ENCODE measurements at places on chromosomes 5 and 9. TPM values are rescaled to one million over a fixed set of nuclear protein-coding genes. Genes with fewer than 3 reads are reported as not detected.
A peak's percentile ranks its signal among the peaks of the same experiment; 100 is the strongest.

The PCDHGB5 gene
- total RNA-seq = not detected

The SYNPO gene
- 1.8 TPM for total RNA-seq

The BARHL1 gene
- not detected for total RNA-seq

The SOHLH1 gene
- total RNA-seq = not detected

The DAB2IP gene
- 59.9 TPM for total RNA-seq

The SPATA31D3 gene
- total RNA-seq = not detected

The ST6GALNAC4 gene
- 44.3 TPM for total RNA-seq

The BTNL8 gene
- total RNA-seq = not detected

The DIRAS2 gene
- not detected for total RNA-seq

The IL5 gene
- not detected for total RNA-seq

The PCDHB15 gene
- not detected for total RNA-seq

- DNase-seq = no peak
Observed at GRCh38 chr9:21993893-21994555, at the start of gene CDKN2A. Gene CDKN2A (minus strand): TSS chr9:21994392.

- peak; percentile 55 for DNase-seq
Observed at GRCh38 chr9:122265149-122265915, 650 bp downstream of the MRRF start.

DNA sequence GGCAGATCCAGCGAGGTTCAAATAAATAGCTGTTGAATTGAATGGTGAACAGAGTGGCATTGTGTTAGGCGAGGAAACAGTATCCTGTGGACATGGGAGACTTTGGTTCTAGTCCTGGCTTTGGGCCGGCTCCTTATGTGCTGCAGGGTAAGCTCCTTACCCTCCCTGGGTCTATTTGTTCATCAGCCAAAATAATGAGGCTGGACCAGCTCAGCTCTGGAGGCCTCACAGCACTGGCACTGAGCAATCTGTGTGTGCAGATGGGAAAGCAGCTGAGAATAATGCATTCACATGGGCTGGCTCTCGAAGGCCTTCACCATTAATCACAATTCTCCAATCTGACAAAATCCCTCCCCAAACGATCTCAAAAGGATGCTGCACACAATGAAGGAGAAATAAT lies 81.9 kb downstream of the APBA1 start:
- no peak for DNase-seq

DNA sequence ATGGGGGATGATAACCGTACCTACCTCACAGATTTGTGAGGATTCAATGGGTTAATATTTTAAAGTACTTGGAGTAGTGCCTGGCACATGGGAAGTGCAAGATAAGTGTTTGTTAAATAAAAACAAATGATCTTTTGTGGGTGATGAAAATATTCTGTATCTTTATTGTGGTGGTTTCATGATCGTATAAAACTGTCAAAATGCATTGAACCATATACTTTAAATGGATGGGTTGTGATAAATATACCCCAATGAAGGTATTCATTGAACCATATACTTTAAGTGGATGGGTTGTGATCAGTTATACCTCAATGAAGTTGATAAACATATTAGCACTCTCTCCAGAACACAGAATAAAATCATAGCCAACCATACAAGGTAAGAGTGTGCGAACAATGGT lies 234.5 kb downstream of the CRB2 start:
- no peak for DNase-seq

DNA sequence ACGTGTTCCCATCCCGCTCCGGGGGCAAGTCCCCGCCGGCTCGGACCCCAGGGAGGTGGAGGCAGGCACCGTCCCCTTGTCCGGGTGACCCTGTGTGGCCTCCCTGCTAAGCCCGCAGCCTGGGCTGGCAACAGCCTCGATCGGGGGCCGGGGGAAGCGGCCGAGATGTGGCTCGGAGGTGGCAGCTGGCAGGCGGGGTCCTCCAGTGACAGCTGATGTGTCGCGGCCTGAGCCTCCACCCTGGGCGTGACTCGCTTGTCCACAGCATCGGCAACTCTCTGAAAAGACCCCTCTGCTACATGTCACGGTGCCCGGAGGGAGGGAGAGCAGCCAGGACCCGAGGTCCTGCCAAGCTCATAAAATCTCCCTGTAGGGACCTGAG lies 124.8 kb upstream of the IRX4 start:
- DNase-seq = no peak

GRCh38 chr9:109047259-109047658 lies 34.0 kb upstream of the CTNNAL1 start:
- DNase-seq = peak; percentile 44

DNA sequence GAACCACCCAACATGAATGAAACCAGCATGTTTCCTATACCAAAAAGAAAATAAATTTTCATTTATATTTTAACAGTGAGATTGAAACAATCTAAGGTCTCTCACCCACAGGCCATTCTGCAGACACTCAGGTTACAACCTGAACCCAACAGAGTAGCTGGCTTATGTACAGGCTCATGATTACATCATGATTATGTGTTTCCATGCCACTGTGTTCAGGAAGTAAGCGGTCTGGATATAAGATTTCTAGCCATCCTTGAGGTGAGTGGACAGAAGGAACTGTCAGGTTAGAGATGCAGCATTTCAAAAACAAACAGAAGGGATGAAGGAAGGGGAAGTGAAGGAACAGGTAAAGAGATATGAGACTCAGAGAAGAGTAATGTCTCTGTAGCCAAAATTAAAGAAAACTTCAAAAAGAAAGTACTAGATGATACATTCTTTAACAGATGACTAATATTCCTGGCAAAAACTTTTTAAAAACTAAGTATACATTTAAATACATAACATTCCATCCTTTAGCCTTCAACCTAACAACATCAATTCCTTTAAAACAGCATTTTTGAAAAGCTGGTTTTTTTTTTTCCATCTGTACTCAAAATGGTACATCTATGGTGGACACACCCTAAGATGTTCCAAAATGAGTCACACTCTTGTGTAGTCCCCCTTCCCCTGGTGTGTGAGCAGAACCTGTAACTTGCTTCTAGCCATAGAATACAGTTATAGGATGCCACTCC lies 119.8 kb downstream of the LPAR1 start:
- no peak for DNase-seq

GRCh38 chr5:176916337-176916736 lies 17.2 kb upstream of the HK3 start:
- DNase-seq = peak; percentile 18

- DNase-seq = no peak
Observed at GRCh38 chr9:71042448-71042990, 78.9 kb downstream of the TRPM3 start.

GRCh38 chr9:127489471-127490115 lies 38.3 kb downstream of the LRSAM1 start:
- DNase-seq = no peak

GRCh38 chr5:54443270-54443669 lies 12.2 kb upstream of the HSPB3 start:
- DNase-seq = no peak

DNA sequence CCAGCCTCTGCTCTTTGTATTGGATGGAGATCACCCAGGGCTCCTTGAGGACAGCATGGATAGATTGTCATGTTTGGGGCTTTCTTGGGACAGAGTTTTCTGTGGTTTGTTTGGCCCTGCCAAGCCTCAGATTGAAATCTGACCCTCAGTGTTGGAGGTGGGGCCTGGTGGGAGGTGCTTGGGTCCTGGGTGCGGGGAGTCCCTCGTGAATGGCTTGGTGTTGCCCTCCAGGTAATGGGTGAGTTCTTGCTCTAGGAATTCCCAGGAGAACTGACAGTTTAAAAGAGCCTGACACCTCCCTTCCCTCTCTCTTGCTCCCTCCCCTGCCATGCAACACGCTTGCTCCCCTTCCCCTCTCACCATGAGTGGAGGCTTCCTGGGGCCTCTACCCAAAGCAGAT lies 48.6 kb upstream of the OLFM1 start:
- no peak for DNase-seq

- no peak for DNase-seq
Observed at GRCh38 chr5:37859805-37860204, 20.0 kb upstream of the GDNF start.

GRCh38 chr5:127133071-127133470 lies 59.8 kb upstream of the C5orf63 start:
- DNase-seq = no peak

GRCh38 chr9:127130661-127131538 lies 8.5 kb upstream of the ANGPTL2 start:
- DNase-seq = no peak
